ENCODE measurements at places on chromosomes 7 and 10.

DNA sequence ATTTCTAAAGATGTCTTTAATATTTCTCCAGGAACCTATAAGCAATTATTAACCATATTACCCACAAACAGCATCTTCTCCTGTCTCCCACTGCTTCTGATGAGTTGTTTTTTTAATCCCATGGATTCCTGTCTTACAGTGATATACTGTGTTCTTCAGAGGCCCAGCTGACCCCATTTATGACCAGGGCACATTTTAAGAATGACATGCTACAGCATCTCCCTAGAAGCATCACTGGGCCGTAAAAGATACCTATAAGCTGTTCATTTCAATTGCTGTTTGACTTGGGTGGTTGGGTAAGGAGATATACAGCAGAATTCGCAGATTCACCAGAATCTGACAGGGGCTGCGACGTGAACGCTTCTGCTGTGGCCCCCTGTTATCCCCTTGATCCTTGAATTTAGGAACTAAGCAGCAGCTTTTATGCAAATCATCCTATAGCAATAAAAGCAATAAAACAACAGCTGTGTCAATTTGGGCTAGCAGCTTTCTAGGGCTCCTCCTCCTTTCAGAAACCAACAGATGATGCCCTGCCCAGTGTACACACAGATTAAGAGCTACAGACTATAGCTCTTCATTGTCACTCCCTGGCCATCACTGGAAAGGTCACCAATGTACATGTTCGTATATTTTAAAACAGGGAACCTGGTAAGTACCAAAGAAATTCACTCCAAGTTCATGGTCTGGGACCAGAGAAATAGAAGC is 86.8 kb downstream of the CPEB3 start:
- peak; percentile 89 for DNase-seq

GRCh38 chr10:34859170-34859569 is 44.1 kb upstream of the PARD3 start:
- peak; percentile 43 for DNase-seq

GRCh38 chr7:34042406-34042805 is 137.1 kb downstream of the BMPER start:
- DNase-seq, result no peak

DNA sequence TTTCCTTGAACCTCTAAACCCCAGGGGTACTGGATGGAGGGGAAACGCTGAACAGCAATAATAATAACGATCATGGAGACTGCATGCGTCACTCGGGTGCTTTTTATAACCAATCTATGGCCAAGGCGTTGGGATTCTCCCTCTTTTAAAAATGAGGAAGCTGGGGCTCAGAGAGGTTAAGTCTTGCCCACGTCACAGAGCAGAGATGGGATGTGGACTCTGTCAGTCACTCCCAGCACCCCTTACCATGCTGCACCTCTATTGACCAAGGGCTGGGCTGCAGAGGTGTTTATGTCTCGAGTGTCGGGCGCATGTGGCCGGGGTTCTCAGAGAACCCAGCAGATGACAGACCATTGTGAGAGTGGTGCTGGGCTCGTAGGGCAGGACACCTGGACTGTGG is 129.9 kb downstream of the CDH23 start:
- no peak for DNase-seq

DNA sequence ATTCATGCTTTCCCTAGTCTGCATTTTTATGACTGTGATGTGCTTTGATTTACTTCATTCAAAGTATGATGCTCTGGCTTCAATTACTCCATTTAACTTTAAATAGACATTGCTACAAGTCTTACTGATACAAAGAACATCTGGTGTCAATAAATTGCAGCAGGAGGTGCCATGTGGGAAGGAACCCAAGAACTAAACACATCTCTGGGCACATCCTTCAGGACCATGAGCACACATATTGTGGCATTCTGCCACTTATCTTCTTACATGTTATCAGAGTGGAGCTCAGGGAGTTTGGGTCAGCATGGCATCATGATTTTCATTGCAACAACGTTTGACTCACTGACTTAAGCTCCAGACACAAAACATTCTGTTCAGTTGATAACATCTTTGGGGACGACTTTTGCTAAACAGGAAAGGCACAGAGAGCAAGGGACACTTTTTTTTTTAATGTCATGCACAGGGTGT is 227.0 kb downstream of the DKK1 start:
- no peak for DNase-seq

DNA sequence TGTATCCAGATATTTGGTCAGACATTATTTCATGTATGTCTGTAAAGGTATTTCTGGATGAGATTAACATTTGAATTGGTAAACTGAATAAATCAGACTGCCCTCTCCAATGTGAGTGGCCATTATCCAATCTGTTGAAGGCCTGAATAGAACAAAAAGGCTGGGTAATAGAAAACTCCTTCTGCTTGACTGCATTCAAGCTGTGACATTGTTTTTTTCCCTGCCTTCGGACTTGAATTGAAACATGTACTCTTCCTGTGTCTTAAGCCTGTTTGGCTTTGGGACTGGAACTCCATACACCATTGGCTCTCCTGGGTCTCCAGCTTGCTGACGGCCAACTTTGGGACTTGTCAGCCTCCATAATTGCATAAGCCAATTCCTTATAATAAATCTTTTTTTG is 36.0 kb upstream of the ARHGAP21 start:
- DNase-seq, result peak; percentile 1

GRCh38 chr10:31242902-31243301 is 76.1 kb upstream of the ZEB1 start:
- no peak for DNase-seq

DNA sequence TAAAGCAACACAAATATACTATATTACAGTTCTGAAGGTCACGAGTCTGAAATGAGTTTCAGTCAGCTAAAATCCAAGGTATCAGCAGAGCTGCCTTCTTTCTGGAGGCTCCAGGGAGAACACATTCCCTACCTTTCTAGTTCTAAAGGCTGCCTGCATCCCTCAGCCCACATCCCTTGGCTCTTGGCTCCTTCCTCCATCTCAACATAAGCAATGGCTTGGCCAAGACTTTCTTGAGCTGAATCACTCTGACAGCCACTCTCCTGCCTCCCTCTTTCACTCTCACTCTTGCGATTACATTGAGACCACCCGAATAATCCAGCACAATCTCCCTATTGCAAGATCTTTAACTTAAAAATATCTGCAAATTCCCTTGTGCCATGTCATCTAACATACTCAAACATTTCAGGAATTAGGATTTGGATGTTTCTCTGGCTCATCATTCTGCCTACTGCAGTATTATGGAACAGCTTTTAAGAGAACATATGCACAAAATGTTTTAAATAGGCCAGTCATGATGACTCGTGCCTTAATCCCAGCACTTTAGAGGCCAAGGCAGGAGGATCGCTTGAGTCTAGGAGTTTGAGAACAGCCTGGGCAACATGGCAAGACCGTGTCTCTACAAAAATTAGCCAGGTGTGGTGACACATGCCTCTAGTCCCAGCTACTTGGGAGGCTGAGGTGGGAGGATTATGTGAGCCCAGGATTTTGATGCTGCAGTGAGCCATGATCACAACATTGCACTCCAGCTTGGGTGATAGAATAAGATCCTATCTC is 144.2 kb upstream of the VSTM2A start:
- DNase-seq, result peak; percentile 24

DNA sequence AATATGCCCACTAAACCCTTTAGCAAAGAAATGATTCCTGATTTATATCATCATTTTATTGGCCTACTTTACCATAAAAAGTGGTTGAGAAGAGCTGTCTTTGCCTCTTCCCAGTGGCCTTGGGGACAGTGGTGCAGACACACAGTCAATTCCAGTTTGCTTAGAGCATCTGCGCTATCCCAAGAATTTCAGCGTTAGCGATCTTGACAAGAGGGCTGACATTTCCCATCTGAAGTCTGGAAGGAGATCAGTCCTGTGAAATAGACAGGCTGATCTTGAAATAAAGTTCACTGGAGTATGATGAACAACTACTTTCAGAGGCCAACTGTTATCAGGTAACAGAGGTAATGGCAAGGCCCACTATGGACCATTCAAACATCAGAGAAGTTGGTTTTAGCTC is 475.3 kb upstream of the NRP1 start:
- no peak for DNase-seq

DNA sequence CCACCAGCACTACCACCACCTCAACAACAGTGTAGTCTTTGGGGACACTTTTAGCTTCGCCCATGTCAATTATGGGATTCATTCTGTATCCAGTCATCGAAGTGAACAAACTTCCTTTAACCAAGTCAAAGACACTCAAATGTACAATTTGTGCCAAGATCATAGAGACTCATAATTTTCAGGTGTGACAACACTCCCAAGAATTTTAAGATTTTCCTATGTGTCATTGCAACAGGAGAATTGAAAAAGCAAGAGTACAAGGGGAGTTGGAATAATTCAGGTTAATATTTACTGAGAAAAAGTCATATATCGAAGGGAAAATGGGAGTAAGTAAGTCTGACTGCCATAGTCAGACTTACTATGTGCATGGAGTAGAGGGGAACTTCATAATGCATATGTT is 26.2 kb downstream of the PON1 start:
- no peak for DNase-seq

GRCh38 chr7:36103837-36104561 is 49.1 kb upstream of the EEPD1 start:
- DNase-seq, result no peak

DNA sequence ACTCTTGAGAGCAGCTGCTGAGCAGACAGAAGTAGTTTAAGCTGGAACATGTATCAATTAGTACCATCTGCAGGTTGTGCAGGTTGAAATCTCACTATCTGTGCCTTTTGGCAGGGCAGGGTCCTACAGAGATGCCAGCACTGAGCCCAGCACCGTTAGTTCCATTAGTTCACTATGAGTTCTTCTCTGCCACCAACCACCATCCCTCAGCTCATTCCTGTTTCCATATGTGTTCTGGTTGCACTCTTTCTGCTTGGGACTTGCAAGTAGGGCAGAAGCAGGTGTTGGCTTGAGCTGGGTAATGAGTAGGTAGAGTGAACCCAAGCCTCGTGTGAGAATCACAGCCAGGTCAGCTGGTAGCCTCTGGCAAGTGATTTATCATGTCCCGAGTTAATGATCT is 2.8 kb downstream of the SMO start:
- peak; percentile 35 for DNase-seq

- DNase-seq, result no peak
These were observed 115.0 kb downstream of the FAM107B start for GRCh38 chr10:14659626-14660196.

Data from NCI-H69 (cell line).